ENCODE measurements at places on chromosomes 7 and 10. TPM values are rescaled to one million over a fixed set of nuclear protein-coding genes. Genes with fewer than 3 reads are reported as not detected.

GRCh38 chr7:123215350-123215749, 15.6 kb upstream of the SLC13A1 start:
- DNase-seq: no peak
- H3K4me1 ChIP-seq: no peaks in the 10 kb centered on the region
- H3K36me3 ChIP-seq: no peaks in the 10 kb centered on the region
- no peak overlapping the region for H3K4me3 ChIP-seq
- H3K27me3 ChIP-seq: no peaks in the 10 kb centered on the region
- no peak overlapping the region for H3K27ac ChIP-seq

DNA sequence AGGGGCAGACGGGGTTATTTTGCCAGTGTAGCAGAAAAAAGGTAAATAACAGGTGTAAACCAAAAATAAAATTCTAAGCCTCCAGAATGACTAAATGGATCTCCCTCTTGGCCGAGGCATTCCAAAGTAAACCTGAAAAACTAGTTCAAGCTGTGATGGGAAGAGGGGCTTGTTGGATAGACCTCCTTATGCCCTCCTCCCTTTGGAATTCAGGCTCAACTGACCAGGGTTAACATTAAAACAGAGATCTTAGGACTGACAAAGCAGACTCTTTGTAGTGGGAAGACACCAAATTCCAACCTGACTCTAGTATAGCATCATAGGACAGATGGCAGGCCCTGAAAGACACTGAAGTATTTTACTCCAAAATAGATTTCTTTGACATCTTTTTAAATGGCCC, 113.8 kb upstream of the ITGB1 start:
- no peaks in the 10 kb centered on the region for H3K36me3 ChIP-seq
- DNase-seq: no peak
- H3K27me3 ChIP-seq: no peaks in the 10 kb centered on the region
- no peak overlapping the region for H3K4me3 ChIP-seq

GRCh38 chr7:103379270-103379975, 32.0 kb downstream of the PSMC2 start:
- H3K27ac ChIP-seq: no peak overlapping the region
- H3K27me3 ChIP-seq: no peaks in the 10 kb centered on the region
- no peaks in the 10 kb centered on the region for H3K4me1 ChIP-seq
- no peaks in the 10 kb centered on the region for H3K36me3 ChIP-seq
- H3K4me3 ChIP-seq: no peak overlapping the region

DNA sequence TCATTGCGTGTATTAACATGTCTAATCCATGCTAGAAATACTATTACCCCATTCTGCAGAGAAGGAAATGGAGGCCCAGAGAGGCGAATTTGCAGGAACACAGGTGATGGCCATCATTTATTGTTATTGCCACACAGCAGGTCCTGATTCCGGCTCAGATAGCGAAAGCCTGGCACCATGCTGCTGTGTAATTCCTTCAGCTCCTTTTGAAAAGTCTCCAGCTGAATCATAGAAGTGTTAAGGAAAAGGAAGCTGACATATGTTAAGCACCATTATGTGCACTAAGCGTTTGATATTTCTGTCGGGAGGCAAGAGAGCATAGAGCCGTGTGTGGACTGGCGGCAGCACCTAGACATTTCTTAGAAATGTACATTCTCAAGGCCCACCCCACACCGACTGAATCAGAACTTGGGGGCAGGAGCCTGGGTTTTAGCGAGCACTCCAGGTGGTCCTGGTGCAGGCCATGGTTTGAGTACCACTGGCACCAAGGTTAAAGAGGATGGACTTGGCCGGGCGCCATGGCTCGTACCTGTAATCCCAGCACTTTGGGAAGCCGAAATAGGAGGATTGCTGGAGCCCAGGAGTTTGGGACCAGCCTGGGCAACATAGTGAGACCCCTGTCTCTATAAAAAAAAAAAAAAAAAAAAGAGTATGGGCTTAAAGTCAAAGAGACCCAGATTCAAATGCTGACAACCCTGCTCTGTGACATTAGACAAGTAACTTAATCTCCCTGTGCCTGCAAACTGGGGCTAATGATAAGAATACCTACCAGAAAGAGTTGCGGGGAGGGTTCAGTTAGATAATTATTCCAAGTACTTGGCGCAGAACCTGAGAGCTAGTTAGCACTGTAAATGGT, 52.2 kb downstream of the UNC5B start:
- no peak overlapping the region for H3K27ac ChIP-seq
- H3K4me1 ChIP-seq: peaks cover 10% of the 10 kb centered on the region
- no peak overlapping the region for H3K4me3 ChIP-seq

DNA sequence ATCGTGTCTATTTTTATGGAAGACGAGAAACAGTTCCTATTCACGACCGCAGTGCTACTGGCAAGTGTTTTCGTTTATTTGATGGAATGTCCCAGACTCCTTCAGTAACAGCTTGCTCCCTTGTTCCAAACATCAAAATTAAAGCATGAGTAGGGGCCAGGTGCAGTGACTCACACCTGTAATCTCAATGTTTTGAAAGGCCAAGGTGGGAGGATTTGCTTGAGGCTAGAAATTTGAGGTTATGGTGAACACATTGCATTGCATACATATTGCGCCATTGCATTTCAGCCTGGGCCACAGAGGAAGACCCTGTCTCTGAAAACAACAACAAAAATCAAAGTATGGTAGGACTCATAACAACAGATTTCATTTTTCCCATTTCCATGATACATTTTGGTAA, 22.8 kb downstream of the PTTG1IP2 start:
- H3K4me1 ChIP-seq: no peaks in the 10 kb centered on the region
- H3K27ac ChIP-seq: no peak overlapping the region
- no peaks in the 10 kb centered on the region for H3K36me3 ChIP-seq
- DNase-seq: no peak
- H3K27me3 ChIP-seq: no peaks in the 10 kb centered on the region
- no peak overlapping the region for H3K4me3 ChIP-seq

DNA sequence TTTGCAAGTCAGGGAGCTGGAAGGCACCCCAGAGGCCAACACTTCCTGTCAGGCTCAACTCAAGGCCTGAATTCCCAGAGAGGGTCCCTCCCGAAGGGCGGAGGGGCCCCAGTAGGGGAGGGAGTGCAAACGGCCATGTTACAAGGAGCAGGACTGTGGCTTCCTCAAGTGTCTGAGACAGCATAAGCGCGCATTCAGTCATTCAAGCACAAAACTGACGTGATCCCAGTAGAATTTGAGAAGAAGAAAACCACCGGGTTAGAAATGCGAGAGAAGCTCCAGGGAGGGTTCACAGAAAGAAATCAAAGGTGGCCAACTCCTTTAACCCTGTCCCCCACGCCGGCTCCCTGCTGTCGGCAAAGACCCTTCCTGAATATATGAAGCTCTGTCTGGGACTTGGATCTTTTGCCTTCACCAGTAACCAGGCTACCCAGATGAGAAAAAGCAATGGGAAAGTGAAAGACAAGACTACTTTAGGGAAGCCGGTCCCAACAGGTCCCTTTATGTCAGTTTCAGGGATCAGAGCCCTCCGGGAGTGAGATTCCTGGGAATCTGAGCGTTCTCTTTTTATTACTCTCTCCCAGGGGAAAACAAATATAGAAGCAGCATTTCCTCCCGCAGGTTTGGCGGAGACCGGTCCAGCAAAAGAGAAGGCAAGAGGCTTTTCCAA, 1.3 kb downstream of the AFAP1L2 start:
- no peaks in the 10 kb centered on the region for H3K27me3 ChIP-seq
- DNase-seq: no peak
- peak overlapping the region; percentile 57 for H3K4me3 ChIP-seq

DNA sequence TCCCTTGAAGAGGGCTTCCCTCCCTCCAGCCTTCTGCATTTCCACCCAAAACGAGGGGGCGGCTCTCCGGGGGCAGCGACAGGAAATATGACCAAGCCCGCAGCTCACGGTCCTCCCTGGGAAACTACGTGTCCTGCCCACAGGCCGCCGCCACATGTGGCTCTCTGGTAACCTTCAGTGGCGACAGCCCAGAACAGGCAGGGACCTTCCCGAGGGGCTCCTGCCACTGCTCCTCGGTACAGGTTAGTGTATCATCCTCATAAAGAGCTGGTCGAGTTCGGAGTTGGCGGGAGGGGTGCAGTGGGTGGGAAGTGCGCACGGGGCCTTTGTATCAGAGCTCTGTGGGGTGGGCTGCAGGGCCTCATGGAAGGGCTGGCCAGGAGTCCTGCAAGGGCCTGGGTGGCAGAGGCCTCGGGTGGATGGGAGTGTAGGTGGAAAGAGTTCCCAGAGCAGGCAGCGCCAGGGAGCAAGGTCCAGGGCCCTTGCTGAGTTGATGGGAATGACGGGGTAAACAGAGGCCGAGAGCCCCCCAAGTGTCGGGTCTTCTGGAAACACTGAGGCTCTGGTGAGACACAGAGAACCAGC, 66.0 kb downstream of the TCERG1L start:
- H3K4me1 ChIP-seq: no peaks in the 10 kb centered on the region
- H3K27ac ChIP-seq: no peak overlapping the region
- no peak for DNase-seq

DNA sequence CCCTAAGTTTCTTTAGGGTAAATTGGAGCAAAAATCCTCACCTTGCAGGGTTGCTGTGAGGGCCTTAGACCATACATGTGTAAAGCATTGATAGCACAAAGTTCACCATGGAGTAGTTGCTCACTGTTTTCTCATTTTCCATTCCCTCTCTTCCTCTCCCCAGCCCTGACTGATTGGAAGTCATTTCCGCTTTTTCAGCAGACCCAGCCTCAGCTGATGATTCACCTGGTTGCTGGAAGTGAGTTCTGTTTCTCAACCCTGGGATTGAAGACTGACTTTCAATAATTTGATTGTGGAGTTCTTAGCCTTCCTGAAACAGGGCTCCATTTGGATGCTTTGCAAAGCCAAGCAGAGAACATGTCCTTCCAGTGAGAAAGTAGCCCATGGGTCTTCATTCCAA, 107.0 kb downstream of the PLXNA4 start:
- no peak for DNase-seq
- no peak overlapping the region for H3K4me3 ChIP-seq
- no peaks in the 10 kb centered on the region for H3K36me3 ChIP-seq
- no peaks in the 10 kb centered on the region for H3K27me3 ChIP-seq
- peaks cover 12% of the 10 kb centered on the region for H3K4me1 ChIP-seq

GRCh38 chr10:20007426-20007825, 191.2 kb downstream of the PLXDC2 start:
- H3K36me3 ChIP-seq: no peaks in the 10 kb centered on the region
- peaks cover 16% of the 10 kb centered on the region for H3K4me1 ChIP-seq
- no peak for DNase-seq
- no peak overlapping the region for H3K27ac ChIP-seq
- no peaks in the 10 kb centered on the region for H3K27me3 ChIP-seq

DNA sequence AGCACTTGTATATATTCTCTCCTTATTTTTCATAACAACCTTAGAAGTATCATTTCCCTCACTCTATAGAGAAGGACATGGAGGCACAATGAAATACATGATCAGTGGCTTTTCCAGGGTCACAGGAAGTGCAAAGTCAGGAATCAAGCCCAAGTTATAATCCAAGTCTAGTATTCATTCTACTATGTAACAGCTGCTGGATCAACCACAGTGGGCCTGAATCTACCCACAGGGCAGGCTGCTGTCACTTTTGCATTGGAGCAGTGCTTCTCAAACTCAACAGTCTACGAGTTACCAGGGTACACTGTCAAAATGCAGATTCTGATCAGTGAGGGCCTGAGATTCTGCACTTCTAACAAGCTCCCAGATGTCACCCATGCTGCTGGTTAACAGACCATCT, 18.3 kb downstream of the ZDHHC16 start:
- peak; percentile 0 for DNase-seq
- H3K4me1 ChIP-seq: no peaks in the 10 kb centered on the region
- no peak overlapping the region for H3K4me3 ChIP-seq
- H3K36me3 ChIP-seq: no peaks in the 10 kb centered on the region

- DNase-seq: no peak
- no peaks in the 10 kb centered on the region for H3K27me3 ChIP-seq
- no peaks in the 10 kb centered on the region for H3K4me1 ChIP-seq
These were observed 34.7 kb downstream of the GSDME start for GRCh38 chr7:24722386-24723177.

DNA sequence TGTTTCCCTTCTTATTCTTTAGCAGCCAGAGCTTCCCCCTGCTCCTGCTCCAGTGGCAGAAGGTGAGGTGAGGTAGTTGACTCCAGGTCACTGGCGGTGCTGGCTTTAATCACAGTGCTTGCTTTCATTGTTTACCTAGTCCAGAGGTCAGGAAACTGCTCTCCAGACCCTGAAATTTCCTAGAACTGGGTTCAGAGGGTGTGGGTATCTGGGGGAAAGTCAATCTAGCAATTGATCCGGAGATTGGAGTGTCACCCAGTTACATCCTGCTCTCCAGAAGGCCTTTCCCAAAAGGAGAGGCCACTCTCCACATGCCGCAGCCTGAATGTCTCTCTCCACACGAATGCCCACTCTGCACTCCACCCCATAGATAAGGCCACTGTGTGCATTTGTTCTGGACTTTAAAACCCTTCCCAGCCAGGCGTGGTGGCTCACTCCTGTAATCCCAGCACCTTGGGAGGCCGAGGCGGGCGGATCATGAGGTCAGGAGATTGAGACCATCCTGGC, 2.1 kb upstream of the MBL2 start:
- no peaks in the 10 kb centered on the region for H3K36me3 ChIP-seq
- no peak for DNase-seq
- H3K27me3 ChIP-seq: no peaks in the 10 kb centered on the region
- no peaks in the 10 kb centered on the region for H3K4me1 ChIP-seq
- no peak overlapping the region for H3K4me3 ChIP-seq

- no peaks in the 10 kb centered on the region for H3K27me3 ChIP-seq
- no peak for DNase-seq
- no peaks in the 10 kb centered on the region for H3K4me1 ChIP-seq
- no peaks in the 10 kb centered on the region for H3K36me3 ChIP-seq
These were observed 1125.7 kb downstream of the DNAJB9 start for GRCh38 chr7:109695419-109695818.

- H3K27ac ChIP-seq: no peak overlapping the region
- H3K36me3 ChIP-seq: no peaks in the 10 kb centered on the region
- peaks cover 3% of the 10 kb centered on the region for H3K4me1 ChIP-seq
- no peaks in the 10 kb centered on the region for H3K27me3 ChIP-seq
- DNase-seq: no peak
- no peak overlapping the region for H3K4me3 ChIP-seq
These were observed 24.1 kb upstream of the EPC1 start for GRCh38 chr10:32371101-32371500.

DNA sequence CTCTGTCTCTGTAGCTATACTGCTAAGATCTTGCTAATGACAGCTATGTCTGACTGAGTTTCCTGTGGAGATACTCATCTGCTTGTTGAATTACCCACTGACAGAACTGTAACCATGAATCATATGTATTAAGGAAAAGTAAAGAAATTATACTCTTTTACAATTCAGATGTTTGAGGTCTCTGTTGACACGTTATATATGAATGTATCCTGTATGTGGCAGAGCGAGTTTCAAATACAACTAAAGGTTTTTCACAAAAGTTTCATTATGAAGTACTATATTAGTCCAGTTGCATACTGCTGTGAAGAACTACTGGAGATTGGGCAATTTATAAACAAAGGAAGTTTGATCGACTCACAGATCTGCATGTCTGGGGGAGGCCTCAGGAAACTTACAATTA, 232.5 kb downstream of the CDK14 start:
- no peaks in the 10 kb centered on the region for H3K36me3 ChIP-seq
- peaks cover 5% of the 10 kb centered on the region for H3K4me1 ChIP-seq
- H3K27me3 ChIP-seq: no peaks in the 10 kb centered on the region

- H3K27ac ChIP-seq: no peak overlapping the region
- peaks cover 2% of the 10 kb centered on the region for H3K4me1 ChIP-seq
- no peak for DNase-seq
- H3K36me3 ChIP-seq: no peaks in the 10 kb centered on the region
- H3K4me3 ChIP-seq: no peak overlapping the region
These were observed 4.4 kb upstream of the LRRN3 start for GRCh38 chr7:111086532-111086931.

ZNF239 gene
- total RNA-seq: 2.9 TPM

SAMD9 gene
- total RNA-seq: 9.1 TPM

C10orf71 gene
- 0.03 TPM for total RNA-seq

EBLN1 gene
- total RNA-seq: not detected

CCNJ gene
- 4.1 TPM for total RNA-seq

INMT gene
- total RNA-seq: 79.5 TPM

CCDC146 gene
- 14.0 TPM for total RNA-seq

RSPH10B2 gene
- total RNA-seq: 0.71 TPM

BUD23 gene
- 55.7 TPM for total RNA-seq

TMEM26 gene
- 0.97 TPM for total RNA-seq

CCDC126 gene
- 10.1 TPM for total RNA-seq

Data from ovary (tissue), 10 donors.